Stimulated activated CD8-positive, alpha-beta memory T cell treated with anti-CD3 and anti-CD28 coated beads, Interleukin-7, amount 100 ng/mL, for 4 hours (primary cell): ENCODE measurements at places on chromosomes 16 and 17.

GRCh38 chr16:67860589-67861398 is 12.1 kb upstream of the EDC4 start:
- no peak for DNase-seq

GRCh38 chr17:35245196-35245486 is 2.3 kb downstream of the SLFN5 start:
- no peak for DNase-seq

DNA sequence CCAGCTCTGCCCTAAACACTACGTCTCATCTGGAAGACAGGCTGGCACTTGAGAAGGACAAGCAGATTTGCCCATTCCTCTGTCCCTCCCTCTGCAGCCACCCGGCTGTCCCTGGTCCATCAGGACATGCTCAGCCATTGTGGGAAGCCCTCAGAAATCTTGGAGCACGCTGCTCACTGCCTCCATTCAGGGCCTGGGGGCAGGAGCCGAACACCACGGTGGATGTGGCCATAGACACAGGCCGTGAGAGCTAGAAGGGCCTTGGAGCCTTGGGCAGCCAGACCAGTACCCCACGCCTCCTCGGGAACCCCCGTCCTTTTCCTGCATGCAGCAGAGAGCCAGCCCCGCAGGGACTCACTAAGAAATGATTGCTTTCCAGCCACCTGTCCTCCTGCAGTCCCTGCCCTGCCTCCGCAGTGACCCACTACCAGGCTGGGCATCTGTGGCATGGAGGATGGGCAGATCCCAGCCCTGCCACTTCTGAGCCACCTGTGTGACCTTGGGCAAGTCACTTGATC is 3.4 kb downstream of the DOC2A start:
- DNase-seq: no peak

GRCh38 chr16:66906916-66907836 is 11.5 kb downstream of the CDH16 start:
- DNase-seq: no peak

DNA sequence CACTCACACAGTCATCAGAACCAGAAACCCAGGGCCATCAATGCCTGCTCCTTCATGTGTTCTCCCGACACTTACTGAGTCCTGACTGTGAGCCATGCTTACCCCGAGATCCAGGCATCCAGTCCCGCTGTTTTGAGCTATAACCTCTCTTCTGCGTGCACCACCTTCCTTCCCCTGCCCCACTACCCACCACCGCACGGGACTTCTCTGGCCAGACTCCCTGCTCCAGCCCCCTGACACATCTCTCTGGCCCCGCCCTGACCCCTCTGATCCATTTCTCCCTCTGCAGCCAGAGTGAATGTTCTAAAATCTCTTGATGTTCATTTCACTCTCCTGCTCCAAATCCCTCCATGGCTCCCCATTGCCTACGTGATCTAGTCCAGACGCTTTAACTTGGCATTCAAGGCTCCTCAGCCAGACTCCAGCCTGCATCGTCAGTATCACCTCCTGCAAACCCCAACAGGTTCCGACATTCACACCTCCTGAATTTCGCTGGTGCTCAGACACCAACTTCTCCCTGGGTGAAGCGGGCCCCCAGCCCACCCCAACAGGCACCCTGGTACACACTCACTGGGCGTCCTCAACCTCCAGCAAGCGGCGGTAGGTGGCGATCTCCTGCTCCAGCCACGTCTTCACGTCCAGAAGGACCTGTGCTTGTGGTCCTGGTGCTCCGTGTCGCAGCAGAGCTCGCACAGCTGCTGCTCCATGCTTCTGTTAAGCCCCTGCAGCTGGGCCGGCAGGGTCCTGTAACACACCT is 3.1 kb upstream of the KRT17 start:
- no peak for DNase-seq

DNA sequence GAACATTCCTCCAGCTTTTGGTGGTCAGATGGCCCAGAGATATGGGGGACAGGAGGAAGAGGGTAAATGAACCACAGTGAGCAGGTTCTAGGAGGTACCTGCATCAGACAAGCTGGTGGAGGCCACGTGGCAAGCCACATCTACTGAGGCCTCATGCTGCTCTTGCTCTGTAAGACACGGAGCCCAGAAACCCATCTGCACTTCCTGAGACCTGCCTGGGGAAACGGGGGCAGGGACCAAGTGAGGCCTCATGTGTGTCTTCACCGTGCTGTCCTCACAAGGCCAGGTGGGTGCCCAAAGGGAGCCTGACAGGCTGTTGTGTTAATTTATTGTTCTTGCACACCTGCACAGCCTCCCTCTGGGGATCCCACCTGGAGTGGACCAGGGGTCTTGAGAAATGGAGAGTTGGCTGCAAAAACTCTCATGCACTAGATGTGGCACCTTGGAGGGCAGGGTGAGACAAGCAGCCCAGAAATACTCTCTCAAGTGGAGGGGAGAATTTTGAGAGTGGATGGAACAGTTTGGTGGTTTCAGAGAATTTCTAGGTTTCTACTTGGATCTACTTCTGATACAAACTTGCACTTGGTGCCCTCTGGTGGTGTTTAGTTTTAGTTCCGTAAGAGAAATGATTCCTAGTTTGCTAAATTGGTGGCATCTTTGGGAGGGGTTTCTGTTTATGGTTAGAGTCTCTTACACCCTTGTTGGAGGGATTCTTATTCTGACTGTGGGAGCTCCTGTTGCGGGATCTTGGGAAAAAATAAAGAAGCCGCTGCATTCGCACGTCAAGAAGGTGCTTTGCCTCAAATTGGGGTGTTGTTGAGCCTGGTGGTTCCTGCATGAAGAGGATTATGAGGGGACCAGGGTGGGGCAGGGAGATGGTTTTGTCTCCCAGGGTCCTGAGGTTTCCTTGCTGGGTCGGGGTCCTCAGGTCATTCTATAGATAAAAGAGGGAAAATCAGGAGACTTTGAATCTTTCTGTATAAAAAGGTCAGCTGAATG is 47.5 kb downstream of the SLC6A2 start:
- DNase-seq: no peak

- DNase-seq: no peak
These were observed 38.0 kb upstream of the FOXF1 start for GRCh38 chr16:86472366-86472765.

DNA sequence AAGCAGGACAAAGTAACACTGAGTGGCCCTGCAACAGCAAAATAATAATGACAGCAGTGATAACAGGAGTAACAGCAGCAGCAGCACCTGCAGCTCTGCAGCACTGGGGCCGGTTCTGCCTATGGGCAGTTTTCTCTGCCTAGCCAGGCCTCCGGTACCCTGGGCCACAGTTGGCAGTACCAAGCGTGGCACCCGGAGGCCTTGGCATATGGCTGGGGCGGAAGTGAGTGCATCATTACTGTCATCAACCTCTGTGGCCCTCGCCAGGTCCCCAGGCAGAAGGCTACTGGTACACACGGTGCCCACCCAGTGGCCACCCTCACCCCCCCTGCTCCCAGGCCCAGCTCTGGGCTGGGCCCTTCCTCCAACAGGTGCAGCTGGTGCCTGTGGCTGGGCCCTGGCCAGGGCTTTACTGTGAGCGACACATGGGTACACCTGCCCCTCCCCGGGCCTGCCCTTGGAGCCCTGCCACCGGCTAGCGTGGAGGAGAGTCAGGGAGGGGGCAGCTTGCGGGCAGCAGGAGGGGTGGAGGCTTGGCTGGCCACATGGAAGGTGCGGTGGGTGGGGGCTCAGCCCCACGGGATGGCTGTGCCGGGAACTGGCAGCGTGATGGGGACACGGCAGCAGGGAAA is 3.0 kb downstream of the KCNJ12 start:
- DNase-seq: no peak

DNA sequence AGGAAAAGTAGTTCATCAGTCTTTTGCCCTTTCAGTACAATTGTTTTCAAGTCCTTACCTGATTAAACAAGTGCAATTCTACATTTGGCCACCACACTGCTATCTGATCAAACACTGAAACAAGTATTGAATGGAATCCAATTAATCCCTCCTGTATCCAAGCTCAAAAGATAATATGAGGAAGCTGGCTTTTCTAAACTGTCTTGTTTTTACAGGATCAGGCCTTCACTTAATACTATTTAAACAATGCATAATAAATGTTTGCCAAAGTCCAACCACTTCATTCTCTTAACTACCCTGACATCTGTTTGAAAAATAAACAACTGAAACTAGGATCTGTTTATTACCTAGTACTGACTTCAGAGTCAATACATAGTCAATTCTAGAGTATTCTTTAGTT is 131.6 kb downstream of the MRTFB start:
- DNase-seq: no peak

DNA sequence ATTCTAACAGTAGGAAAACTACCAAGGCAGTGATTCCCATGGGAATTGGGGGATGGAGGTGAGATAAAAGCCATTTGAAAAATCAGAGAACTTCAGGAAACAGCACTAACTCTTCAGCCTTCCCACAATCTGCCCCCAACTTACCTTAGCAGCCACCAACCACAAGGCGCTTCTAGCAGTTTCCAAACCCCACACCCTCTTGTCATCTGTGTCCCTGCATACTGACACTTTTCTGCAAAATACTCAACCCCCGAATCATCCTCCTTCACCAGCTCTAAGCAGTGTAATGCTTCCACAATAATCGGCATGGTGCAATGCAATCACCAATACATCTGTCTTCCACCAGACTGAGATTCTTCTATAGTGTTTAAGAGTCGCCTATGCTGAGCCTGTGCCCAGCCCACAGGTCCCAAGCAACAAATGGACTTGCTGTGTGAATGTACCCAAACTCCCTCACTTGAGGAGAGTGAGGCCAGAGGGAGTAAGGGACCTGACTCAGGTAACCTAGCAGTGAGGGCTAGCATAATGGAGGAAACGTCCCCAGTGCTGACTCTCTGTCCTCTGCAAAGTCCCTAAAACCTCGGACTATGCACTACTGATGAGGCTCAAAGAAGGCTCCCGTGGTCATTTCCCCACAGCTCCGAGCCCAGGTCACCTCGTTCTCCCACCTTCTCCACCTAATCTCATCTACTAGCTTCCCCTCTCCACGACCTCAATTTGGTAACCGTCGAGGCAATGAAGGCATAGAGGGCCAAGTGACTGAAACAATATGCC is 943 bp downstream of the DYNC1LI2 start:
- DNase-seq: no peak

- DNase-seq: no peak
These were observed 10.8 kb downstream of the ASPHD1 start for GRCh38 chr16:29910819-29911675.

- no peak for DNase-seq
These were observed 1.7 kb upstream of the CDH11 start for GRCh38 chr16:65123396-65124211.

DNA sequence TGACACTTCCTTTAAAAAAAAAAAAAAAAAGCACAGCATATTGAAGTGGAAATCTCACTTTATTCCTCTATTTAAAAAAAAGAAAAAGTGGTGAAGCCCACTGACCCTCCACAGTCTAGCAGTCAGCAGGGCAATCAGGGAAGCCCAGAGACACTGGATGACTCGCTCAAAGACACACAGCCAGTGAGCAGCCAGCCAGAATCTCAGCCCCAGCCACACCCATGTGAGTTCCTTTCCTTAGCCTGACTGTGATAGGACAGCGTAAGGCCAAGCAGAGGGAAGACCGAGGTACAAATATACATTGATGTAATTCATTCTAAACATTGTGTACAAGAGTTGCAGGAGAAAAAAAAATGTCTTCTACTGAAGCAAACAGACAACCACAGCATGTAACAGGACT is 22.5 kb downstream of the XPO6 start:
- DNase-seq: no peak

GRCh38 chr17:3533752-3534151 is 23.9 kb downstream of the TRPV3 start:
- no peak for DNase-seq

DNA sequence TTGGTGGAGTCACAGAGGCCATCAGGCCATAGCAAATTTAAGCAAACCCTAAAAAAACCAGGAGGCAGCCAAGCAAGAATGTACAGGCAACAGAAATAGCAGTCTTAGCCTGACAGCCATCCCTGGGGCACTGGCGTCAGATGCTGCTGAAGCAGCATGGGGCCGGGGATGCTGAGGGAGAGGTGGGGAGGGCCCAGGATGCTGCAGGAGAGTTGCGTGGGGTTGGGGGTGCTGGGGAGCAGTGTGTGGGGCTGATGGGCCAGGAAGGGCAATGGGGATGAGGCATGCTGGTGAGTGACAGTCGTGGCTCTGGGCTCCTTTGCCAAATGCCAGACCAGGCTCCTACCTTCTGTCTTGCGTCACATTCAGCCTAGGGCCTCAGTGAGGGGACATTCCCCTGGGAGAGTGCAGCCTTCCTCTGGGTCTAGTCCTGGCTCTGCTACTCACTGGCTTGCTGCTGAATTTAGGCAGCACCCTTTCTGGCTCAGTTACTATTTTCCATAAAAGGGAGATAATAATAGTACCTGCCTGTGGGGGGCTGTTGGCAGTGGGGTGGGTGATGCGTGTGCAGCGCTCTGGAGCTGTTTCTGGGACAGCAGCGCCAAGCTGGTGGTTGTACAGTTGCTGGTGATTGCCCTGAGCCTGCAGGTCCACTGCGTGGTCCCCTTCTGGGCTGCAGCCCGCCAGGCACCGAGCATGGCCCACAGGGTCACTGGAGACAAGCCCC is 88.1 kb downstream of the AMFR start:
- DNase-seq: no peak

DNA sequence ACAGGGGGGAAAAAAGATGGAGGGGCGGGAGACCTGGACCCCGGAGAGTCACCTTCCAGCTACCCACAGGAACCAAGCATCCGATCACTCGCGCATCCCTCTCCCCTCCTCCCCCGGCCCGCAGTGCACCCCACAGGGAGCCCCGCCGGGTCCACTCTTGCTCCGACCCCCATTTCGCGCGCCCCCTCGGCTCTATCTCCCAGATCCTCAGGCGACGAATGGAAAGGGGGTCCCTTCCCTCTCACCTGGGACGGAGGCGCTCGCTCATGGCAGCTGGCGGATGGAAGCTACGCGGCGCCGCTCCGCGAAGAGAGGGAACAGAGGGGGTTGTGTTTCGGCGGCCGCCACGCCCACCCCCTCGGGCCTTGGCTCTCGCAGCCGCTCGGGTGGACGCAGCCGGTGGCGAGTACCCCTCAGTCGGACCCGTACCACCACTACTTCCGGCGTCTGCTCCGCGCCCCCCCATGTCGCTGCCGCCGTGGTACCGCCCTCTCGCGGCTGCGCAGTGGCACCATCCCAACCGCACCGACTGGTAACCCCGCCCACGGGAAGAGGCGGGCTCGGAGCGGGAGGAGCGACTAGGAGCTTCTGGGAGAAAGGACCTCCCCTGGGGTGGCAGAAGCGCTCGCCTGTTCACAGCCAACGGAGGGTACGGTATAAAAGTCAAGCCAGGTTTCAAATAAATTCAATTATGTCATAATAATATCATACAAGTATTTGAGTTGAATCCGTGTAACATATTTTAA is 29.7 kb downstream of the CPSF4L start:
- DNase-seq: peak; percentile 94

GRCh38 chr17:35241520-35241919 is 1.4 kb upstream of the SLFN5 start:
- DNase-seq: peak; percentile 30

DNA sequence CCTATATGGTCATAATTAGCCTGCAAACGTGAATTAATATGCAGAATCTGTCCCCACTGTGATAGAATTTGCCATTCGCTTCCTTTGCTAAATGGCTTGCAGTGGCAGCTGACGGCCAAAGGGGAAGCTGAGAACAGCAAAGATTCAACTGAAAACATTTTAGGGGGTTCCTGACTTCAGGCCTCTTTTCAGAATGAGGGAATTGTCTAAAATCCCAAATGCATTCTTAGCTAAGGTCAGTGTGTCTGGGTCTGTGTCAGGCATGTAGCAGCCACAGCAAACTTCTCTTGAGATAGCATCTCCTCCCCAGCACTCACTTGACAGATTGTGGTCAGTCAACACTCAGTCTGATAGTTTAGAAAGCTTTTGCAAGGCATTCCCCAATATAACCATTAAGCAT is 701.1 kb downstream of the WWOX start:
- no peak for DNase-seq

GRCh38 chr16:9706217-9706836 is 475.9 kb downstream of the GRIN2A start:
- no peak for DNase-seq
